ENCODE measurements at places on chromosomes 16 and 17.

DNA sequence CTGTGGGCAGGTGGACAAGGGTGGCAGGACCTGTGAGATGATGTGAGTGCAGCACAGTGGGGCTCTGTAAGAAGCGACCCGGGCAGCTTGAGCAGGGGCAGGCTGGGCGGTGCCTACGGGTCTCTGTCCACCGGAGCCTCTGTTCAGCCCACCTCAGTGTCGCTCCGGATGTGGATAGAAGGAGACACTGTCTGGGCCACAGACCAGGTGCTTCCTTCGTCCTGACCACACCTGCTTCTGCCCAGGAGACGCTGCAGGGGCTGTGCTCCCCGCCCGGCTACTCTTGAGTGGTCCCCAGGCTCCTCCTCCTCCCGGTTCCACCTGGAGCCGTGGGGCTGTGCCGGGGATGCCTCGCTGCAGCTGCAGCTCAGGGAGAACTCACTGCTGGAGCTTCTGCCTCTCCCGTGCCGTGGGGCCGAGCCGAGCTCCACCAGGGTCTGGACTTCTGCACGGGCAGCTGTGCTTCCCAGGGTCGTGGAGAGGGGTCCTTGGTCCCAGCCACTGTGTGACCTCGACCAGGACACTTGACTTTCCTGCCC is 21.5 kb downstream of the METRNL start:
- no peak for DNase-seq

DNA sequence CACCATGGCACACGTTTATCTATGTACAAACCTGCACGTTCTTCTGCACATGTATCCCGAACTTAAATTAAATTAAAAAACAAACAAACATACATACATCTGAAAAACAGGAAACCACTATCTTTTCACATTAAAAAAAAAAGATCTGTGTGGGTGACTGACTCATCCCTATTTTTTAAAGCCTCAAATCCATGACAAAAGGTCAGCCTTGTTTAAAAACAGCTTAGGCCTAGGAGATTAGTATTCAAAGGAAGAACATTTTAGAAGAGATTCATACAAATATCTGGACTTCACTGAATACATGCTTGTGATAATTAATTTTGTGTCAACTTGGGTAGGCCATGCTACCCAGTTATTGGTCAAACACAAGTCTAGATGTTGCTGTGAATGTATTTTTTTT is 4.7 kb upstream of the PRKAR1A start:
- DNase-seq, result no peak

- no peak for DNase-seq
These were observed 17.6 kb downstream of the MEOX1 start for GRCh38 chr17:43644081-43644480.

DNA sequence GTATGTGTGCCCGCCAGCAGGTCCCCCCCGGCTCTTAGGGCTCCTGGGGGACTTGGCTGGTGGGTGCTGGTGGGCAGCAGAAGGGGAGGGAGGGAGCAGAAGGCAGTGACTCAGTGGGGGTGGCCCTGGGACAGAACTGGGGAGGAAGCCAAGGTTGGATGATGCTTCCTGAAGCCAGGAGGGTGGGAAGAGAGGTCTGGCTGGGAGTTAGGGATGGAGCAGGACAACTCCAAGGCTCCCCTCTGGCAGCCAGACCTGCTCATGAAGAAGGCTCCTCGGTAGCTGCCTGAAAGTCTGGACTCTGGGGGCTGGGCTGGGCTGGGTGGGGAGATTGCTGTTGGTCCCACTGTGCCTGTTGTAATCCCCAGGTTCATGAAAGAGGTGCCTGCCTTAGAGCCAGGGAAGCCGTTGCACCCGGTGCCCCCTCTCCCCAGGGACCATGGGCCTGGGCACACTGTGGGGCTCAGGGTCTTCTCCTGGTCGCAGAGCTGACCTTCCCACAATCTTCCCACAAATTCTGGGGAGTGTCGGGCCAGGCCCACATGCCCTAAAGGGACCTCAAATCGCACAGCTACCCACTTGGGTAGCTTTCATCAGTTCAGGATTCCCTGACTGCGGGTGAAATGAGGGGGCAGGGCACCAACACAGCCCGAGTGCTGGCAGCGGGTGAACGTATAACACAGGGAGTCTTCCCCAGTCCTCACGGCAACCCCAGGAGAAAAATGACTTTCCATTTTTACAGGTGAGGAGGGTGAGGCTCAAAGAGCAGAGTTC is 1.1 kb upstream of the PLEKHG4 start:
- no peak for DNase-seq

GRCh38 chr17:65191811-65192740 is 54.9 kb downstream of the RGS9 start:
- no peak for DNase-seq

- DNase-seq, result no peak
These were observed 12.4 kb upstream of the SRCIN1 start for GRCh38 chr17:38617967-38618760.

DNA sequence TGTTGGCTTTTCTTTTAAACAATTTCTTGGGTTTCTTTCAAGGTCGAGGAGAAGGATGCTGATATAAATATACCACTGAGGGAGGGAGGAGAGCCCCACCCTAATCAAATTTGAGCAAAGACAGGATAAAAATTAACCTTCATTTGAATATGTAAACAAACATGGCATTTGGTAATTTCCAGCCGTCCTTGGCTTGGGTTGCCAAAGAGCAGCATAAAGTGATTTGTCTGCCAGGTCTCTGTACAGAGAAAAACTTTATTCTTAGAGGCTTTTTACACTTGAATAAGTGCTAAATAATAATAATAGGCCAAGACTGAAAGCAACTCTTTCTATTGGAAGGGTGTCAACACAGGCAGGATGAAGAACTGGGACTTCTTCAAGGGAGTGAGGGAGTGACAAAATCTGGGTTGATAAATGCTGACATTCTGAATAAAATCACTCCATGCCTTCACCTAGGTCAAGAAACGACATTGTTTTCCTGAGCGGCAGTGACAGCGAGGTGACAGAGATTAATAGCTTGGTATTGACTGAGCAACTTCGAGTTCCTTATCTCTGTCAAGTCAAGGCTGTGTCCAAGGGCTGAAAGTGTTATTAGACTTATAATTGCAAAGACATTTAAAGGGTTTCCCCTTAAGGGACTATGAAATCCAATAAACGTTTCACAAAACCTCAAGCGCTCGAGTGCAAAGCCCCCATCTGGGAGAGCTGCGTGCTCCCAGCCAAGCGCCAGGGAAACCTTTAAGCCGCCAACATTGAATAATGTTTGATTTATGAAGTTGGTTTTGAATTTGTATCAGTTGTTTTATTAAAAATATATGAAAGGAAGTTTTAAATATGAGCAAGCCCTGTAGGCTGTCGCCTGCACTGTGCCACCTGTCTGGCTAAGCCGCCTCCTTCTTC is 269.5 kb upstream of the N4BP1 start:
- DNase-seq, result no peak

DNA sequence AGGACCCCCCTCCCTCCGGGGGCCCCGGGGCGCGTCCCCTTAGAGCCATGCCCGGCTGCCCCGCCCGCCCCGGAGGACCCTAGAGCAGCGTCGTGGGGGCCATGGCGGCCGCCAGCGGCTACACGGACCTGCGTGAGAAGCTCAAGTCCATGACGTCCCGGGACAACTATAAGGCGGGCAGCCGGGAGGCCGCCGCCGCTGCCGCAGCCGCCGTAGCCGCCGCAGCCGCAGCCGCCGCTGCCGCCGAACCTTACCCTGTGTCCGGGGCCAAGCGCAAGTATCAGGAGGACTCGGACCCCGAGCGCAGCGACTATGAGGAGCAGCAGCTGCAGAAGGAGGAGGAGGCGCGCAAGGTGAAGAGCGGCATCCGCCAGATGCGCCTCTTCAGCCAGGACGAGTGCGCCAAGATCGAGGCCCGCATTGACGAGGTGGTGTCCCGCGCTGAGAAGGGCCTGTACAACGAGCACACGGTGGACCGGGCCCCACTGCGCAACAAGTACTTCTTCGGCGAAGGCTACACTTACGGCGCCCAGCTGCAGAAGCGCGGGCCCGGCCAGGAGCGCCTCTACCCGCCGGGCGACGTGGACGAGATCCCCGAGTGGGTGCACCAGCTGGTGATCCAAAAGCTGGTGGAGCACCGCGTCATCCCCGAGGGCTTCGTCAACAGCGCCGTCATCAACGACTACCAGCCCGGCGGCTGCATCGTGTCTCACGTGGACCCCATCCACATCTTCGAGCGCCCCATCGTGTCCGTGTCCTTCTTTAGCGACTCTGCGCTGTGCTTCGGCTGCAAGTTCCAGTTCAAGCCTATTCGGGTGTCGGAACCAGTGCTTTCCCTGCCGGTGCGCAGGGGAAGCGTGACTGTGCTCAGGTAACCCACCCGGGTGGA is 759 bp downstream of the ALKBH5 start:
- peak; percentile 53 for DNase-seq

DNA sequence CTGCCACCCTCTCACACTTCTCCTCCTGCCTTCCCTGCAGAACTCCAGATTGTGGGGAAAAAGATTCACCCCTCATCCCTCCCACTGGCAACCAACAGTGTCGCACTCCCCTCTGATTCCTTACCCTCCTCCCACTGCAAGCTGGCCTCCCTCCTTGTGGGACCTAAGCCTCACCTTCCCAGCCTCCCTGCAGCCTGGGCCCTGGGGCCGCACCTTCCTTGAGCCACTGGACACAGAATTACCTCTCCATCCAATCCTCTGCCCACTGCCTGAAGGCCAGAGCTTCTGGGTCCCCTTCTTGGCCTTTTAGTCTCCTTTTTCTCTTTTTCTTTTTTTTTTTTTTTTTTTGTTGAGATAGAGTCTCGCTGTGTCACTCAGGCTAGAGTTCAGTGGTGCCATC is 33.9 kb downstream of the NGFR start:
- DNase-seq, result no peak

GRCh38 chr16:49592546-49593423 is 219.2 kb downstream of the C16orf78 start:
- DNase-seq, result peak; percentile 4

DNA sequence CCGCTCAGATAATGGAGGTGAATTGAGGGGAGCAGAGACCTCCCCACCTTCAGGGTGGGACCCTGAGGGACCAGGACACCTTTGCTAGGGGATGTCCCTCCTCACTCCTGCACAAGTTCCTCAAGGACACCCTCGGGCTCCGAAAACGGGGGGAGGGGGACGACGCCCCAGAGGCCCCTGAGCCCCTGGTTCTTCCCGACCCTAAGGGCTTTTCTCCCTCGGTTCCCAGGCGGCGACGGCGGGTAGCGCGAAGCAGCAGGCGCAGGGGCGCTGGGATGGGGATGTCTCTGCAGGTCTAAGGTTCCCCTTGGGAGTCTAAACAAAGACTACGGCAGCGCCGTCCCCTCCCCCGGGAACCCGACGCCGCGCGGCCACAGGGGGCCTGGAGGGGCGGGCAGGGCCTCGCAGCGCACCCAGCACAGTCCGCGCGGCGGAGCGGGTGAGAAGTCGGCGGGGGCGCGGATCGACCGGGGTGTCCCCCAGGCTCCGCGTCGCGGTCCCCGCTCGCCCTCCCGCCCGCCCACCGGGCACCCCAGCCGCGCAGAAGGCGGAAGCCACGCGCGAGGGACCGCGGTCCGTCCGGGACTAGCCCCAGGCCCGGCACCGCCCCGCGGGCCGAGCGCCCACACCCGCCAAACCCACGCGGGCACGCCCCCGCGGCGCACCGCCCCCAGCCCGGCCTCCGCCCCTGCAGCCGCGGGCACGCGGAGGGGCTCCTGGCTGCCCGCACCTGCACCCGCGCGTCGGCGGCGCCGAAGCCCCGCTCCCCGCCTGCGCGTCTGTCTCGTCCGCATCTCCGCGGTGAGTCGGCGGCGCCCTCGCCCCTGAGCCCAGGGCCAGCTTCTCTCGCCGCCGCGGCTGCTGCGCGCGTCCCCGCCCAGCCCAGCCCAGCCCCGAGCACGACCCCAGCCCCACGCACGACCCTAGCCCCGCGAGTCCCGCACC is 36.7 kb upstream of the NDRG4 start:
- no peak for DNase-seq

DNA sequence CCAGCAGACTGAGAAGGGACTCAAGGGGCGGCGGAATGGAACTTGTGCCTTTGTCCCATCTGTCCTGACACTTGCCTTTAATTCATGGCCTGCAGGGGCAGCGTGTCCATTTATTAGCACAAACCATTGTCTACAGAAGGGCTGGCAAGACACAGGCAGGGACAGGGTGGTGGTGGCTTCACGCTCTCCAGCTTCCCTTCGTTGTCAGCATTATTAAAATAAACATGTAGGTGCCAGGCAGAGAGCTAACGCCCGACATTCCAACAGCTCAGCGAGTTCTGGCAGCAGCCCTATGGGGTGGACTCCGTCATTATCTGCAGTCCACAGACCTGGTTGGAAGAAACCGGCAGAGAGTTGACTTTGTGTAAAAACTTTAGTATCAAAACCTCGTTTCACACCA is 16.3 kb downstream of the DNAI2 start:
- no peak for DNase-seq

DNA sequence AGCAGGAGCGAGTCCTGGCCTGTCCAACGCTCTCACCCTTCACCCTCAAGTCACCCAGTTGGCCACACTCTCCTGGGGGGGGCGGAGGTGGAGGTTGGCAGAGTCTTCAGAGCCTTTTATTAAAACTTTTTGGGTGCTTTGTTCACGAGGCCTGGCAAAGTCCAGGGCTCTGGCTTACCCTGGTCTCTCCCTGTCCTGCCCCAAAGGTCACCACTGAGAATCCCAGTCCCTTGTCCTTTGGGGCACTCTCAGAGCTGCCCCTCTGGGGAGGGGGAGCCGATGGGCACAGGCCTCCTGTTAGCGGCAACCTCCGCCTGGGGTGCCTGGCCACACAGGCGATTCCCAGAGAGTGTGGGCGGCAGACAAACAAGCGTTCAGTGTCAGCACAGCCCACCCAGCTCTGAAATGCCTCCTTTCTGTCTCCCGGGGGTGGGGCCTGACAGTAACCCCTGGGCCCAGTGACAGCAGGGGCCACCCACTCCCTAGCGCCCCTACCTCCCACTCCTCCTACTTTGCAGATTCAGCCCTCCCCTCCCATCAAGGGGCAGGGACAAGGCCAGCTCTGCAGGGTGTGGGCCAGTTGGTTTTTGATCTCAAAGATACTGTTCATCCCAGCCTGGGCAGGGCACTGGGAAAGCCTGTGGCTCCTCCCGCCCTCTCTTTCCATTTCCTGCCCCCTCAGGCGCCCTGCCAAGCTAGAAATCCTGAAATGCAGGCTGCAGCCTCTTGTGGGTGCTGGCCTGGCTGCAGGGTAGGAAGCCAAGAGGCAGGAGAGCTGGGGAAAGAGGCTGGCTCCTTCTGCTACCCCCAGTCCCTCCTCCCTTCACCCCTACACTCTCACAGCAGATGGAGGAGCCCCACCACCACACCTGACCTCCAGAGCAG is 36.6 kb upstream of the EMP2 start:
- DNase-seq, result no peak

DNA sequence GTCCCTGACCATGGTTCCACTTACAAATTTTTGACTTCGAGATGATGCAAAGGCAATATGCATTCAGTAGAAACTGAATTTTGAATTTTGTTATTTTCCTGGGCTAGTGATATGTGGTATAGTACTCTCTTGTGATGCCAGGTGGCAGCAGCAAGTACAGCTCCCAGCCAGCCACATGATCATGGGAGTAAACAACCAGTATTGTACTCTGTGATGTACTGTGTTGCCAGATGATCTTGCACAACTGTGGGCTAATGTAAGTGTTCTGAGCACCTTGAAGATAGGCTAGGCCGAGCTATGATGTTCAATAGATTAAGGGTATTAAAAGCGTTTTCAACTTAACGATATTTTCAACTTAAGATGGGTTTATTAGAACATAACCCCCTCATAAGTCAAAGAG is 250.8 kb downstream of the STX8 start:
- DNase-seq, result no peak
